ENCODE measurements at places on chromosomes 3 and 15.

DNA sequence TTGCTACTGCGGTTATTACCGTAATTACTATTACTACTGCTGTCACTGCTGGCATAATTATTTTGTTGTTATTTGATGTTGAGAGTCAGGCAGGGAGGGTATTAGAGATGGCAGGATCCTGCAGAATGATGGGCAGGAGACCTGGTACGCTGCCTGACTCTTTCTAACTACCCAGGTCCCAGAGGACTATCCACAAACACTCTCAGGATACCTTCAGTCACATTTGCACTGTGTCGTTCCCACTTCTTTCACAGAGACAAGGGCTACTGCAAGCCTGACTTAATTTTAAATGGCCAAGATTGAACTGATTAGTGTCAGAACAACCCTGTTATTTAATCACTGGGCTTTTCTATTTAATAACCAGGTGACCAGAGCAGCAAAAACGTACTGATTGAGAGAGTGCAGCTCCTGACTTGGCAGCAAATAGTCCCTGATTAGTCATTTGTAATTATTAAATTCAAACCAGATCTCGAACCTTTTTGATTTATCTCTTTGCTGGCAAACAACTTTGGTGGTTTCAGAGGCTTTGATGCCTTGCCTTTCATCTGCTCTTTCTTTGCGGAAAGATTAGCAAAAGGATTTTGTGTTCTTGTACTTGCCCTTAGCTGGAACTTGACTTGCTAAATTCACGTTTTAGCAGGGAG lies 88.8 kb upstream of the ARHGEF3 start:
- DNase-seq: no peak

DNA sequence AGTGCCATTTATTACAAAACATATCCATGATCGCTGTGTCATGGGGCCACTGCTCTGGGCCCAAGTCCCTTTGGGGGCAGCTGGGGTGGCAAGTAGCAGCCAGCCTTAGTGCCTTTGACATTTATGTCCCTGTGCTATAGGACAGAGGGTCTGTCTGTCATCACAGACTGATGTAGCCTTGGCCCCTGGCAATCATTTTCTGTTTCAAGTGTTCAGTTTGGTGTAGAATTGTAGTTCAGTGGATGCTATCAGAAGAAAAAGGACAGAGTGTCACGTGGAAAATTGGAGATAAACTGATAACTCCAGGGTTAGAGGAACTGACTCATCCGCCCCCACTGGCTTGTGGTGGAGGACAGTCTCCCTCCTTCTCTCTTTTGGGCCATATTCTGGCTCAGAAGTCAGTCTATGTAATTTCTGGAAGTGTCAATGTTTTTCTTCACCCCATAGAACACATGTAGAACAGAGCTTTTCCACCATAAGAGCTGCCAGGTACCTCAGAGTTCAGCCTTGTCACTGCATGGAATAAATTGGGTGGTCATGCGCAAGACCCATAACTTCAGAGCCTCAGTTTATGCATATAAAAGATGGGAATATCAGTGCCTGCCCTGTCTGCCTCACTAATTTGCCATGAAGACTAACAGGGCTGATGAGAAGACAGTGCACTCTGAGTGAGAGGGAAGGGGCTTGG lies 4.5 kb upstream of the MRPS22 start:
- DNase-seq: no peak

- DNase-seq: no peak
Measured at GRCh38 chr3:45716790-45717336, 27.7 kb downstream of the SACM1L start.

DNA sequence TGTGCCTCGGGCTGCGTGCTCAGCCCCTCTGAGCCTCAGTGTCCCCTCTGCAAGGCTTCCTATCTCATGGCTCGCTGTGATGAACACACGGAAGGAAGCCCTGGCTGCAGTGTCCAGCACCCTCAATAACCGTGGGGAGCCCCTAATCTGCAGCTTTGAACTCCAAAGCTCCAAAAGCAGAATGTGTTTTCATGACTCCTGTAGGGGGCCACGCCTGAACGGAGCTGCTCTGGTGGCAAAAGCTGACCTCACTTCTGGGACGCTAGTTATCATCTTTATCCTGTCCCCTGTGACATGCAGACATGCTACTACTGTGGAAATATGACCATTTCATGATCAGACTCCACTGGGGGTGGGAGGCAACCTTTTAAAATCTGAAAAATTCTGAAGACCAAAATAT lies 98.8 kb downstream of the SEC22A start:
- DNase-seq: no peak

- DNase-seq: peak; percentile 28
Measured at GRCh38 chr3:56851966-56852884, 50.5 kb upstream of the ARHGEF3 start.
